ENCODE measurements at places on chromosomes 5 and 9. TPM values are rescaled to one million over a fixed set of nuclear protein-coding genes. Genes with fewer than 3 reads are reported as not detected.

GRCh38 chr9:36125062-36125855, 11.3 kb upstream of the GLIPR2 start:
- no peak for DNase-seq

DNA sequence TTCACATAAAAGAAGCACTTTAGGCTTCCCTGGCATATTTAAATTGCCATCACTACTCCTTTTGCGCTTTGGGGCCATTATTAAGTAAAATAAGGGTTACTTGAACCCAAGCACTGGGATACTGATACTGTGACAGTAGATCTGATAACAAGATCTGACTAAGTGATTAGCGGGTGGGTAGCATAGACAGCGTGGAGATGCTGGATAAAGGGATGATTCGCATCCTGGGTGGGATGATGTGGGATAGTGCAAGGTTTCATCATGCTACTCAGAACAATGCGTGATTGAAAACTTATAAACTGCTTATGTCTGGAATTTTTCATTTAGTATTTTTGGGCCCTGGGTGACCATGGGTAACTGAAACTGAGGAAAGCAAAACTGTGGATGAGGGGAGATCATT, 75.1 kb downstream of the PTTG1 start:
- DNase-seq, result no peak

DNA sequence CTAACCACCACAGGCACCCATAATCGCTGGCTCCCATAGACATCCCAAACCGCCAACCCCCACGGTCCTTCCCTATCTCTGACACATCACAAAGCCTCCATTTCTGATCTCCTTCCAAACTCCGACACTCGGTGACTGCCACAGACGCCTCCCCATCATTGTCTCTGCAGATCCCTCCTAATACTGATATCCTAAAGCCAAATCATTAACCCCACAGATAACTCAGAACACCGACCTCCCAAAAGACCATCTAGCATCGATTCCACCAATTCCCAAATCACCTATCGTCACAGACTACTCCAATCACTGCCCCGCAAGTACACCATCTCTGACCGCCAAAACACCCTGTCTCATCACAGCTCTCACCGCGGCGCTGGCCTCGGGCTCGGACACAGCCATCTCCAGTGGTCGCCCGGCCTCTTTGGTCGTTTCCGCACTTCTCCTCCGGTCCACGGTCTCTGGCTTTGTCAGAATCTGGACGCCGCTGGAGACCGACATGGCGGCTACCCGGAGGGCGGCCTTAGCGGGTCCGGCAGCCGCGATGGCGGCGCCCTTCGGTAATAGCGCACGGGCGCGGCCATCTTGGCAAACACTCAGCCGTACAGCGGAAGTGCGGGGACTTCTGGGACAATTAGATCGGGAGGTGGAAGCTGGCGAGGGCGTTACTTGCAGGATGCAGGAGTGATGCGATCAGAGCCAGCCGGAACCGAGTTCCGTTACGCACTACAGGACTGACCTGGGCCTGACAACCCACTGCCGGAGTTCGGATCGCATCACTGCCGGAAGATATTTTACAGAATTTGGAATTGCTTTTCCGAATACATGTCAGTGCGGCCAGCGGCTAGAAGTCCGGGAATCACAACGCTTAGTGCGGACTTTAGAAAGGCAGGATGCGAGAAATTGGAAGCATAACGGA, at the start of gene ZFP37:
TSS of gene ZFP37 (minus strand) at position 534 of the 916 bp plus-strand sequence. CDS start at position 498, 36 bp downstream.
- peak; percentile 76 for DNase-seq

GRCh38 chr9:16246785-16247184, 623.7 kb downstream of the BNC2 start:
- no peak for DNase-seq

DNA sequence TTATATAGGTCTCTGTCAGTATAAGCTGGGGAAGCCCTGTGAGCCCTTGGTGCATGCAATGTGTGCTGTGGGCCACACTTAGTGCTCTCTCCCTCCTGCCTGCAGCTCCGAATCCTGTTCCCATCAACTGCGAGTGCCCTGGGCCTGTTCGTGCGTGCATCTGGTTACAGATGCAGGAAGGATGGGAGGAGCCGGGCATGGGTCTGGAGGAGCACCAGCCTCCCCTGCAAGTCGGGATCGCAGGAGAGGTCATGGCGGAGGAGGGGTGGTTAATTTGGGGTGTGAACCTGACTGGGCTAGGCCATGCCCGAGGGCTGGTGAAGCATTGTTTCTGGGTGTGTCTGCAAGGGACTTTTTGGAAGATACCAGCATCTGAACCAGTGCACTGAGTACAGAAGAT, 274.6 kb upstream of the IRX4 start:
- no peak for DNase-seq

DNA sequence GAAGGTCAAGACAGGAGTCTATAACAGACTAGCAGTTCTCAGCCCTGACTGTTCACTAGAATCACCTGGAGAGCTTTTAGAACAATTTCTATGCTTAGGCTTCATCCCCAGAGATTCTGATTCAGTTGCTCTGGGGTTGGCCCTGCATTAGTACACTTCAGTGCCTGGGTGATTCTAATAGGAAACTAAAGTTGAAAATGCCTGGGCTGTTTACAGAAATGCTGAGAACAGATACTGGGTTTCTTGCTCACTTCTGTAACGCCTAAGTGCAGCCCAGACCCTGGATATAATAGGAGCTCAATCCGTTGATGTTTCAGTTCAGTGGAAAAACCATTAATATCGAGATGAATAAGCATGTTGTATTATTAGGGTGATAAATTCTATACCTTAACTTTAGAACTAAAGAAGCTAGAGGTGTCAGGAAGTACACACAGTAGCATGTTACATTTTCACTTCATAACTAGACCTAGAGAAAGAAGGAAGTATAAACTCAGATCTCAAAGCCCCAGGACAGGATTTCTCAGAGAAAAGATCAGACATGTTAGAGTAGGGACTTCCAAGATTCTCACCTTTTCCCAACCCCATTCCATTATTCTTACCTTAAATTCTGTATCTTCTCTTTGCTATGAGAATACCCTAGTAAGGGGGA, 20.4 kb downstream of the HAVCR2 start:
- DNase-seq, result no peak

DNA sequence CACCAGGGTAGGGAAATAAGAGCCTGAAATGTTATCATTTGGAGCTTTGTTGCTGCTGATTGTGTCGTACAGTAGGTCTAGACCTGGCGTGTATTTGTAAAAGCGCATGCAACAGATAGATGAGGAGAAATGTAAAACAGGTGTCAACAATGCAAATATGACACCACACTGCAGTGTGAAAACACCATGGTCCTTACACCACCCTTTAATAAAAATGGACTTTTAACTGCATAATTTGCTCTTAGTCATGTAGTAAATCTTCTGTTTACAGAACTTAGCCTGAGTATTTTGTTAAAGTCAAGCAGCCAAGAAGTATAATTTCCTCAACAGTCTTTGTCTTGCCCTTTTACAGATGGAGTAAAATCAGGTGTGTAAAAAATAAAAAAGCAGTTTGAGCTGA, 13.9 kb downstream of the PCBD2 start:
- DNase-seq, result no peak

The ADAMTS13 gene
- 1.5 TPM for total RNA-seq

The CLINT1 gene
- total RNA-seq, result 80.7 TPM

The EGR1 gene
- 48.0 TPM for total RNA-seq
